ENCODE measurements at places on chromosomes 1 and 21.

DNA sequence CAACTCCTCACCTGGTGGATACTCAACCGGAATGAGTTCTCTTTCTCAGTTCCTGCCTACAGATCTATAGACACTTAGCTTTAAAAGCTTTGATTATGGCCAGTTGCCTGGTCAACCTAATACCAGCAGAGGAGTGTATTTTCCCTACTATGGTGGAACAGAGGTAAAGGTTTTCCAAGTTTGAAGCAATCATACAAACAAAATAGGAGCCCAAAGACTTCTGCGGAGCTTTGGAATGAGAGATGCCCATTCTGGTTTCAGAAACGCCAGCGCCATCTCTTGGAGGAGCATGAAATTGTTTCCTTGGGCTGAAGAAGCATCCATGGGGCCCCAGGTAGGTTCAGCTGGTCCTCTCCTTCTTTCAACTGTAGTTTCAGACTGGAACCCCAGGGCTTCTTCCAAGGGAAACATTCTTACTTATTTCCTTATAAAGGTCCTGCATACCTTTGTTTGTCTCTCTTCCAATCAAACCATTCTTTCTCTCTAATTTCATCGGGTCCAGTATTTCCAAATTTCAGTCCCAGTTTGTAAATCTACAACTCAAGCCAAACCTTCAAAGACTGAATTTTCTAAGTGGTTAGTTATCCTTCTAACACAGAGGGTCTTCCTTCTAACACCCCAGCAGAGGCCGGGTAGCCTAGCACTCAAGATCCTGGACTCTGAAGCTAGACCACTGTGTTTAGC, 95.9 kb downstream of the KCNJ15 start:
- no peak for DNase-seq

DNA sequence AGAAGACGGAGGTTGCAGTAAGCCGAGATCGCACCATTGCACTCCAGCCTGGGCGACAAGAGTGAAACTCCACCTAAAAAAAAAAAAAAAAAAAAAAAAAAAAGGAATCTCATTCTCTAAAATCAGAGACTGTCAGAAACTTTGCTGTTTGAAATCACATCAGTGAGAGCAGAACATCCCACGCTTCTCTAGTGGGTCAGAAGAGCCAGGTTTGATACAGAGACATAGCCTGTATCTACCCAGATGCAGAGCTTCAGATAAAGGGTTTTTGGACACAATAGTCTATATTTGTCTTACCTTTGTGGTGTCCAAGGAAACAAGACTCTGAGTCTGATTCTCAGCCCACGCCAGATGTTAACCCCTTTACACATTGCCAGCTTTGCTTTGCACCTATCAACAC, 19.6 kb downstream of the CELA3A start:
- no peak for DNase-seq

- DNase-seq: no peak
Observed at GRCh38 chr1:15156807-15157380, 3.3 kb downstream of the TMEM51 start.

GRCh38 chr1:248810000-248810726, 15.6 kb downstream of the SH3BP5L start:
- DNase-seq: no peak

GRCh38 chr1:119554183-119554582, 47.2 kb downstream of the HSD3B1 start:
- DNase-seq: no peak

DNA sequence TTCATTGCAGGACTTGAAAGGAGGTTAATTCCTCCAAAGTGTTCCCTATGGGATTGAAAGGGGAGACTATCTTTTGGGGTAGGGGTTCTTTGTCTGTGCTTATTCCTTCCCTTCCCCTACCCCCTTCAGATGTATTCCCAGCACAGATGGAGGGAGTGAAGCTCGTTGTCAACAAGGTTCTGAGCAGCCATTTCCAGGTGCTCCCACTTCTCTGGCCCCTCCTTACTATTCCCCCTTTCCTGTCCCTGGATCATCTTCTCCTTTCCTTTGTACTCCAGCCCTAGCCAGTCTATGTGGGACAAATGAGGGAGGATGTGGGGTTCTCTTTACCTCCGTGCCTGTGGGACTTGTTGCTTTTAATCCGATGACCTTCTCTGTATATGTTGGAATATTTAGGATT, 899 bp downstream of the TOMM40L start:
- DNase-seq: no peak
